Pancreas (tissue), 10 donors: ENCODE measurements at places on chromosomes 4 and X. TPM values are rescaled to one million over a fixed set of nuclear protein-coding genes. Genes with fewer than 3 reads are reported as not detected.

GRCh38 chr4:71396382-71396781 is 57.6 kb downstream of the SLC4A4 start:
- no peaks in the 10 kb centered on the region for H3K27me3 ChIP-seq
- H3K4me3 ChIP-seq = no peak overlapping the region
- no peak overlapping the region for H3K27ac ChIP-seq
- no peak for DNase-seq
- no peaks in the 10 kb centered on the region for H3K36me3 ChIP-seq

DNA sequence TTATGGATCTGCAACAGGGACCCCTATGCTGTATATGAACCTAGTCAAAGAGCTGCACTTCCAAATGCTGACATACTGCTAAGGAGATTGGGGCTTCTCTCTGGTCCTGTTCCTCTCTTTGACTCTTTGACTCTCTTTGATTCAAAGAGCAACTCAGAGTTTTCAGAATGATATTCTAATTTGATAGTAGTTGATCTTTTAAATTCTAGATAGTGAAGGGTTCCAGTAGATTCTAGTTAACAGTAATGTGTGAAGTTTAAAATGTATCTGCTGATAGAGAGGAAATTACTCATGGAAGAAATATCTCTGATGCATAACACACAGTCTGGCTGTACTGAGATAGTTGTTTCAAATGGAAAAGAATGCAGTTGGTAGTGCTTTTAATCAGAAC is 239.1 kb downstream of the RASL11B start:
- DNase-seq = no peak
- H3K4me3 ChIP-seq = no peak overlapping the region
- no peak overlapping the region for H3K27ac ChIP-seq
- no peaks in the 10 kb centered on the region for H3K27me3 ChIP-seq
- H3K4me1 ChIP-seq = no peaks in the 10 kb centered on the region

- H3K4me1 ChIP-seq = no peaks in the 10 kb centered on the region
- peak within 1 kb of the TSS; percentile 9 for H3K27ac ChIP-seq
- H3K36me3 ChIP-seq = no peaks in the 10 kb centered on the region
- peak; percentile 91 for DNase-seq
These were observed at the start of gene JADE3 for GRCh38 chrX:46912098-46912602. TSS of gene JADE3 (plus strand) at chrX:46912421. CDS start at chrX:46984895, 72,474 bp downstream.

DNA sequence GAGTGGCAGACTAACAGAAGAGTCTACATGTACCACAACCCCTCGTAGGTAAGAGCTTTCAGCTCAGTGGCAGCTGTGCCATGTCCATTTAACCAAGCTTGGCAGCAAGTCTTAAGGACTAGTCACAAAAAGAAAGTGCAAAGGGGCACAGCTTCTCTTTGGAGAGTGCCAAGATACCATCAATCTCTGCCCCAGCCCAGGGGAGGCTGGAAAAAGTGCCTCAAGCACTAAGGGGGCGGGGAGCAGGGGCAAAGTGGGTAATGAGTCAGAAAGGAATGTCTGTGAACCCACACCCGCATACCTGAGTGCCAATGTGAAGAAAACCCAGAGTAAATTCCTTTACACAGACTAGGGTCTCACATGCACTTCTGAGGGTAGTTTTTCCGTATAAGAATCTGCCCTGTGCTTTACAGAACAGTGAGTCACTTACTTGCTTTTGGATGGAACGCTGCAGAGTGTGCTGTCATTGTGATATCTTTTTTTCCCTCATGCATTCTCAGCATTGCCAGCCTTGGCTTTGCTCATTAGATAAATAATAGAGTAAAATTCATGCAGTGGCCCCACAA is 219.8 kb downstream of the ZNF674 start:
- no peaks in the 10 kb centered on the region for H3K27me3 ChIP-seq
- no peaks in the 10 kb centered on the region for H3K36me3 ChIP-seq
- H3K4me1 ChIP-seq = no peaks in the 10 kb centered on the region
- DNase-seq = no peak

- H3K27me3 ChIP-seq = no peaks in the 10 kb centered on the region
- H3K4me3 ChIP-seq = peak overlapping the region; percentile 45
- H3K36me3 ChIP-seq = no peaks in the 10 kb centered on the region
- no peak for DNase-seq
- H3K27ac ChIP-seq = no peak overlapping the region
These were observed 1.4 kb downstream of the THOC2 start for GRCh38 chrX:123731258-123731986.

DNA sequence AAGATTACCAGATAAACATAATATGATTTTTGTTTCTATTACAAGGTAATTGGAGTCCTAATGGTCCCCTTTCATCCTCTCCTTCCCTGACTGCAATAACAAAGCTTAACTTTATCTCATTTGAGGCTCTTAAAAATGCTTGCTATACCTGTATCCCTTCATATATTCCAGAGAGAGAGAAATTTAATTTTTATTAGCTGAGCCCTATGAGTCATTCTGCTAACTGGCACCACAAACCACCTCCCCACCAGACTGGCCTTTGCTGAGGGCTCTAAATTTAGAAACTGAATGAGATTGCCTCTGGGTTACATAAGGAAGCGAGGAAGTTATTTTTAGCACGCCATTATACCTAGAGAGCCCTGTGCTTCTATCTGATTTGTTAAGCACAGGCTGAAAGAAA is 27.4 kb downstream of the CBLL2 start:
- H3K27ac ChIP-seq = no peak overlapping the region
- H3K36me3 ChIP-seq = no peaks in the 10 kb centered on the region
- DNase-seq = no peak

DNA sequence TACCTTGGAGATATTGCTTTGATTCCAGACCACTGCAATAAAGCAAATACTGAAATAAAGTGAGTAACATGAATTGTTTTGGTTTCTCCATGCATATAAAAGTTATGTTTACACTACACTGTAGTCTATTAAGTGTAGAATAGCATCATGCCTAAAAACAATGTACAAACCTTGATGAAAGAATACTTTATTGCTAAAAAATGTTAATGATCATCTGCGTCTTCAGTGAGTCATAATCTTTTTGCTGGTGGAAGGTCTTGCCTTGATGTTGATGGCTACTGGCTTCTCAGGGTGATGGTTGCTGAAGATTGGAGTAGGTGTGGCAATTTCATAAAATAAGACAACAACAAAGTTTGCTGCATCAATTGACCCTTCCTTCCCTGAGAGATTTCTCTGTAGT is 145.1 kb downstream of the SHROOM4 start:
- H3K4me1 ChIP-seq = no peaks in the 10 kb centered on the region
- H3K27me3 ChIP-seq = no peaks in the 10 kb centered on the region
- H3K4me3 ChIP-seq = no peak overlapping the region
- no peaks in the 10 kb centered on the region for H3K36me3 ChIP-seq
- no peak overlapping the region for H3K27ac ChIP-seq

- H3K27me3 ChIP-seq = no peaks in the 10 kb centered on the region
- H3K4me1 ChIP-seq = no peaks in the 10 kb centered on the region
- H3K27ac ChIP-seq = no peak overlapping the region
- no peaks in the 10 kb centered on the region for H3K36me3 ChIP-seq
- no peak overlapping the region for H3K4me3 ChIP-seq
- no peak for DNase-seq
These were observed 9.4 kb downstream of the ARHGAP10 start for GRCh38 chr4:147741190-147741788.

The GASK1B gene
- 3.0 TPM for polyA plus RNA-seq
